Right renal pelvis (tissue), 4 donors: ENCODE measurements at places on chromosomes 7 and 10.

DNA sequence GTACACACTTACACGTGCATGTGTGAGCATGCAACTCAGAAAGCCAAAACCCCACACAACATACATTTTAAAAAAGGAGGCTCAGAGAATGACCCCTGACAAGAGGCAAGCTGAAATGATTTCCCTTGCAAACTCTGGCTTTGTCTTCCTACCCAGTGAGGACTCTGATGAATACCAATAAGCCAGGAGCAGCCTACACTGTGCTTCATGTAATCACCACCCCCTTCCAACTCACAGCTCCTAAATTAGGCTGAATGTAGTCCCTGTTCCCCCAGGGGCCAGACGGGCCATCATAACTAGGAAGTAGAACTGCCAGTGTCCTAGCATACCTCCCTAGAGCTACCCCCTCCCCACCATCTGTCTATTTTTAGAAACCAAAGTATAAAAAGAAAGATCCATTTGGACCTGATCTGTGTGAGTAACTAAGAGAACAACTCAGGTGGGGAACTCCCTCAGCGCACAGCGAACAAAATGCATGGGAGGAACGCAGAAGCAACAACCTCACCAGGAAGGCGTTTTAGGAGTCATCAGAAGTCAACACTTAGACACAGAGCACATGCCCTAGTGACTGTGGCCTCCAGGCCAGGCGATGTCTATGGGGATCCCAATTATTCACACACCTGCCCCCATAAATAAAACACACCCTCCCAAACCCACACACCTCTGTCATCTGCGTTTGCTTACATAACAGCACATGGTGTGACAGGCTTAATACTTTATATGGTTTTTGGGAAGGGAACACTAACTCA lies 1.9 kb downstream of the DGKI start:
- no peak for DNase-seq

GRCh38 chr10:31069411-31069810 lies 37.7 kb upstream of the ZNF438 start:
- DNase-seq, result no peak

DNA sequence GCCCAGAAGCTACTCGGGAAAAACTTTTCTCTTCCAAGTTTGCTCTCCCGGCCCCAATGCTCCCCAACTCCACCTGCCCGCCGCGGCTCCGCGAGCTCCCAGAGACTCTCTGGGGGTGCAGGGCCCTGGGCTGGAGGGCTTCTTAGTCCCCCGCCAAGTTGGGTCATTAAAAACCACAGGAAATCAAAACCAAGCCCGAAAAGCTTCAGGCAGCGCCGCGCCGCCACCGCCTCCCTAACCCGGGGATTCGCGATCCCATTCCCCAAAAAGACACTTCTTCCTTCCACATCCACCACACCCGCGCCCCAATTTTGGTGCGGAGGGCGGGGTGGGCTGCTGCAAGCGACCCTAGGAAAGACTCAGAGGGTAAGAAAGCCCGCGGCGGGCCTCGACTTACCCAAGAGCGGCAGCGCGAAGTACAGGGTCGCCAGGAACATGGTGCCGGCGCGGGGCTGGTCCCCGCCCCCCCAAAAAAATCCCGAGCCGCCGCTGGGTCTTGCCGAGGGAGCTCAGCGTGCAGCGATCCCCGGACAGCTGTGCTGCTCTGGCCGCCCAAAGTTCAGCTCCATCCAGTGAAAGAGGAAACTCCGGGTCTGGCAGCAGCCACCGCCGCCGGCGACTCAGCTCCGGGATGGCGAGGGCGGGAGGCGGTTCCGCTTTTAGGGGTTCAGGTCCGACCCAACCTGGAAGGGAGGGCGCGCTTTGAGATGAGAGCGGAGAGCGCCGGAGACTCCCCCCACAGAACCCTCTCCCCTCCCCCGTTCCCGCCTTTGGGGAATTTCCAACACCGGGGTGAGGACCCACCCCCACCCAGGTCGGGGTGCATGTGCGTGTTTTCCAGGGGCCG lies 1.2 kb downstream of the GFRA1 start:
- no peak for DNase-seq

DNA sequence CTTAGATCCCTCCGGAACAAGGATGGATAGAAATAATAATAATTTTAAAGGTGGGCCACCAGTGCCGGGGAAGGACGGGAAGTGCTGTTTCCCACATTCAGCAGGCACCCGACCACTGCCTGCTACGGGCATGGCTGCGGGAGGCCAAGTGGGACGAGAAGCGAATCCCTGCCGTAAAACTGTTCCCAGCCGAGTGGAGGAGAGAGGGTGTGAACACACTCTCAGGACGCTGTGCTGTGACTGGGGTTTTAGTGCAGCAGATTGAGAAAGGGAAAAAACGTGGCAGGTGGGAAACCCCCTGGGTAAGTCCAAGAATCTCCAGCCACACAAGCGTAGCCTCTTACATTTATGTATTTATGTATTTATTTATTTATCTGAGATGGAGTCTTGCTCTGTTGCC lies 158.8 kb downstream of the DNAJB6 start:
- DNase-seq, result no peak

DNA sequence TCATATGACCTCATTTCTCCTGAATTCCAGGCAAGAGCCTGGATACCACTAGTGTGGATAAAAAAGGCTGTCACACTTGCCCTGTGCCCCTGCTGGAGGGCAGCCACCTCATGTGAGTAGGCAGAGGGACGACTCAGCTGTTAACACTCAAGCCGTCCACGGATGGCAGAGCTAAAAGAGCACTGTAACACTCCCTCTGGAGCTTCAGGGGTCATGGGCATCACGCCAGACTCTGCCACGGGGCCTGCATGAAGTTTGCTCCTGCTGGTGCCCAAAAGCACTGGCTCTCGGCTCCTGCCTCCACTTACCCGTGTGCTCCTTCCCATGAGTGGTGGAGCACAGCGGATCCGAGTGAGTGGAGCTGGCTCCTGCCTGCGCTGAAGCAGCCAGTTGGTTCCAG lies 919.8 kb upstream of the C7orf33 start:
- DNase-seq, result no peak

- DNase-seq, result no peak
These were observed 21.1 kb upstream of the EZH2 start for GRCh38 chr7:148905093-148905666.

DNA sequence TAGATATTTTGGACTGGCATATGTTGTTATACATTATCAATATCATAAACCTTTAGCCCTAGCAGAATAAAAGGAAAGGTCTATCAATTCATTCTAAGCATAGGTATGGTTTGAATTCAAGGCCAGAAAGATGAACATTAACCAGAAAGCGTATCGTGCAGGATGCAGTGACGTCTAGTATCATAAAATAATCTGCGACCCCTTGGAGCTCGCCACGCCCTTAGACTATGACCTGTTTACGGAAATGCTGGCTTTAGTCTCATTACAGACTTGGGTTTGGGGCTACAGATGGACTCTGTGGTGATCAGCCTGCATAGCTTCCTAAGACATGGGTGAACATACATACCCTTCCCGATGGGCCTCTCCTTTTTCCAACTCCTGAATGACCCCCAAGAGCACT lies 21.5 kb downstream of the INSYN2A start:
- DNase-seq, result no peak

DNA sequence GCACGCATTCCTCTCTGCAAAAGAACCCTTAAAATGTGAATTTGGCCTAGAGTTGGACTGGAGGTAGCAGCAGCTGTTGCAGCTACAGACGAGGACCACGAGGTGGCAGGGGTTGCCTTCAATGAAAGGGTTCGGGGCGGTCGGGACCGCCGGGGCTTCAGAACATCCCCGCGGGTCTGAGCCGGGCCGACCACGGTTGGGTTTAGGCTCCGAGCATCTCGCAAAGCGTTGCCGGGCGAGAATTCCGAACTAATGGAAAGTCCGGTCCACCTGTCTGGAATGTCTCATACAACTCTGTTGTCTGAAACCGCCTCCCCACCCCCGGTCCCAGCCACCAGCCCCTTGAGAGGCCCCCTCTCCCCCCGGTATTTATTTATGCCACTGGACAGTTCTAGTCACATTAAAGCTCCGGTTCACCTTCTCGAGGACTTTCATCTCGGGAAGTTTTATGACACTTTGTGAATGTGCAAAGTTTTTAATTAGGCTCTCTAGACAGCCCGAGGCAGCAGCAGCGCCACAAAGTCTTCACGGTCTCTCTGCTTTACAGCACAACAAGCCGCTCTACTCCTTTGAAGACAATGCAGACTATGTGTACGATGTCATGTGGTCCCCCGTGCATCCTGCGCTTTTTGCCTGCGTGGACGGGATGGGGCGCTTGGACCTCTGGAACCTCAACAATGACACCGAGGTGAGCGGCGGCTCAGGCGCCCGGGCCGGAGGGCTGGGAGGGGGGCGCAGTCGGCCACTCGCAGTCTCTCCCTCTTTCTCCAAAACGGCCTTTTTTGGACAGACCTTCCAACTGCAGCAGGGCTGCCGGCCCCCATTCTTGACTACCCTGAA lies 246.2 kb downstream of the SLC25A13 start:
- DNase-seq, result peak; percentile 23

- DNase-seq, result no peak
These were observed 2.2 kb downstream of the ARHGAP21 start for GRCh38 chr10:24721229-24722106.

DNA sequence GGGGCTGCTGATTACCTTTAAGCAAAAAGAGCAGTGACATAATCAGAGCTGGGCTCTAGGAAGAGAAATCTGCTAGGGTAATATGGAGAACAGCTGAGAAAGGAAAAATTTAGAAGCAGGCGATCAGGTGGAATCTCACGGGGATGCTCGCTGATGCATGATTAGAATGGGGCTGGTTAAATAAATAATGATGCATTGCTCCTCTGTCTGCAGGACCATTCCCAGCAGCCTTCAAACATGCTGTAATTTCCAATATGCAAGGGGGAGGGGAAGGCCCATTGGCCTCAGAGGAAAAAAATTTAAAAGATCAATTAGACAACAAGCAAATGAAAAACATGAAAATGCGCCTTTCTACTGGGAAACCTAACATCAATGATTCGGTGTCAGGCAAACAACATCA lies 65.6 kb upstream of the C10orf90 start:
- DNase-seq, result no peak

DNA sequence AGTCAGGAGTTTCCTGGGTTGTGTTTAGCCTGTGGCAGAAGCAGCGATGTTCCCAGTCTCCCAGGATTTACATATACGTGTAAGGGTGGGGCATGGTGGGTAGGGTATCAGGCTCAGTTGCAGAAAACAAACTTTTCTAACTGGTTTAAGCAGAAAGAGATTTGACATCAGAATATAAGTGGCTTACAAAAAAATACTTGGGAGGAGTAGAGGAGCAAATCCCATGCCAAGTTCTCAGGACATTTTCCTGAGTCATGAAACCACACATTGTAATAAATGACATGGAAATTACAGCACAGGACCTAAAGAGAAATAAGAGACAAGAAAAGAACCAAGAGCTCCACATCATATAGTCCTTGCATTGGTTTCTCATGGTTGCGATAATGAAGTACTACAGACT lies 26.2 kb upstream of the FRMD4A start:
- no peak for DNase-seq

DNA sequence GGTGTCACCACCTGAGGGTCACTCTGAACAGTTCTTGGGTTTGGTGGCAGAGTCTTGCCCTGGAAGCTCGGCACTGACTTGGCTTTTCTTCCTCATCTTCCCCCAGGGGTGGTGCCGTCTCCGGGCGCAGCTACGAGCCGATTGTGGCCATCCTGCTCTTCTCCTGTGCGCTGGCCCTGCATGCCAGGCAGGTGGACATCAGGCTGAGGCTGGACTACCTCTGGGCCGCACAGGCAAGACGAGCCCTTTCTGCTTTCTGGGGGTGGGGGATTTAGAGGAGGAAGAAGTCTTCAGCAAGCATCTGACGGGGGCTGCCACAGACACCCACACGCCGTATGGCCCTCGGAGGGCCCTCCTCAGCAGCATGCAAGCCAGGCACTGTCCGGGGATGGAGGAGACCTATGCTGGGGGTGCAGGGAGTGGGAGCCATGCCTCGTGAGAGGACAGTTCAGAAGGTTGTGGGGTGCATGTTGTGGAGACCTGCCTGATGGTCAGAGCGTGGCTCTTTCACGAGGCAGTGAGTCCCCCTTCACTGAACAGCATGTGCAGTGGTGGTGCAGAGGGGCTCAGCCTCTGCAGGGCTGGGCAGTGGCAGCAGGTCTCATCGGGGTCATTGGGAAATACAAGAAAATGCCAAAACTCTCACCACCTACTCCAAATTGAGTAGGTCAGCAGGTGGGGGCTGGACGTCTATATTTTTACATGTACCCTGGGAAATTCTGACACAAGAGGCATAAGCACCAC lies 112.4 kb downstream of the ADCY1 start:
- no peak for DNase-seq

- DNase-seq, result no peak
These were observed 70.8 kb upstream of the EEPD1 start for GRCh38 chr7:36082216-36082615.

DNA sequence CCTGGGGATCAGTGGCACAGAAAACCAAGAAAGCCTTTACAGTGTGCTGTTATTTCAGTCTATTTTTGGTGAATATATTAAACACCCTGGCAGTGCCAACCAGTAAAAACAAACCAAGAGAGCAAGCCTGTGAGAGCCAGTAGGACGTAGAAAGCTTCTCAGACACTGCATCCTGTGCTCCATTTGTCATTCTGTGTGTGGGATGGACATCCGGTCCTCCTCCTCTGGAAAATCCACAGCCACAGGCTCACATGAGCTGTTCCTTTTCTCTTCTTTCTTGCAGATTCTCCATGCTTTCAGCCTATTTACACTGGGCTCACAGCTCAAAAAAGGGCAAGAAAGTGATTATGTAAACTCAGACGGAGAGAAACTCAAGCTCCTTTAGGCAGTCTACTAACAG lies 119.7 kb upstream of the YAE1 start:
- DNase-seq, result no peak

GRCh38 chr7:2452074-2452507 lies 24.1 kb downstream of the GRIFIN start:
- no peak for DNase-seq

DNA sequence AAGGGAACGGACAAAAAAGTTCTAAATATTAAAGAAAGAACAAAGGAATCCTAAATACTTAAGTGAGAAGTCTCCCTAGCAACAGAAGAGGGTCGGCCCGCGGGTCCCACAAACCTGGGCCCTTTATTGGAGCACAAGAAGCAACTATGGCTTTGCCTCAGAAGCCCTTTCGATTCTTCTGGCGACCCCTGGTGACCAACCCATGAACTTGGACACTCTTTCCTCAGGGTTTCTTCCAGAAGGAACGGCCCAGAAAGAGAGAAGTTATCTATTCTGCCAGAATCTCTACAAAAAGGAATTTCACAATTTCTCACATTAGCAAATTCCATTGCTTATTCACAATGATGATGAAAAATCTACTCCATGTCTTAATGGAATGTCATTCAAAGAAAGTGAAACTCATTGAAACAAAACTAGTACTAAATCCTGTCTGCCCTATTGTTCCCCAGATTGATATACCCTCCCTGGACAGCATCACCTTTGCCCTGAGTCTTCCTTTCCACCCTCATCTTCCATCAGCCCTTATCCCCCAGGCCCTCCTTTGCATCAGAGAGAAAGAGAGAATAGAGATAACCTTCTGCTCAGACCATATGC lies 43.7 kb downstream of the CPVL start:
- DNase-seq, result peak; percentile 55
